Glutamatergic neuron (in vitro differentiated cells): ENCODE measurements at places on chromosomes 6 and 20.
A peak's percentile ranks its signal among the peaks of the same experiment; 100 is the strongest.

GRCh38 chr6:39231521-39232243 is 2.4 kb upstream of the KCNK5 start:
- DNase-seq = no peak

DNA sequence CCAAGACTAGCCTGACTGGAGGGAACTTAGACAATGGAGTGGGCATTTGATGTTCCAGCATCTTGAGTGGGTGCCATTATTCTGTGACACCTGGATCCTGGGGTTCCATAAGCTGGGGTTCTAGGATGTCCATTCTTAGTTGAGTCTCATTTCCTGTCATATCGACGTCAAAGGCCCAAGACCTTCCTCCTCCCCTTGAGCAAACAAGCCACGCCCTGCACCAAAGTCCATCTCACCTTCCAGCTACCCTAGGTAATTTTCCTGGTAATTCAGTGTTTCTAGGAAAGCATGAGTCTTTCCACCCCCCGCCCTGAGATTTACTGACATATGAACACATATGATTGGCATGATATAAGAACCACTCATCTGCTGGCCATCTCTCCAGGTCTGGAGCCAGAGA is at the start of gene TRIM40:
TRIM40 (plus strand) TSS at position 384 of the 400 bp plus-strand sequence. CDS start 897 bp downstream, outside the sequence.
- no peak for DNase-seq

DNA sequence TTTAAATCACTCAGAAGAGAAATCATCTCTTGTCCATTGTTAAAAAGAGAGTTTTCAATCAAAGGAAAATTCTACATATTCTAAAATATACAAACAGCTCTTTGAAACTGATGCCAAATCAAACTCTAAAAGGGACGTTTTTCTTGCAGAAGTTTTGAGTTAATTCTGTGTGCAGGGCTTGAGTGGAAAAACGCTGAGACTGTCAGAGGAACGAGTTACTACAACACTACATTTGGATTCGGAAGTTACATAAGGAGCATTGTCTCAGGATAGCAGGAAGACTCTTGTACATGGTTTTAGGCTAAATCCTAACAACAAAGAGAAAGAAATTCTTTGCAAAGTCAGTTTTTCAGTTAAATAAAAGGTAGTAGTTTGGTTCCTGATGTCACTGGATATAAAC is 155.7 kb upstream of the SUPT3H start:
- DNase-seq = no peak

DNA sequence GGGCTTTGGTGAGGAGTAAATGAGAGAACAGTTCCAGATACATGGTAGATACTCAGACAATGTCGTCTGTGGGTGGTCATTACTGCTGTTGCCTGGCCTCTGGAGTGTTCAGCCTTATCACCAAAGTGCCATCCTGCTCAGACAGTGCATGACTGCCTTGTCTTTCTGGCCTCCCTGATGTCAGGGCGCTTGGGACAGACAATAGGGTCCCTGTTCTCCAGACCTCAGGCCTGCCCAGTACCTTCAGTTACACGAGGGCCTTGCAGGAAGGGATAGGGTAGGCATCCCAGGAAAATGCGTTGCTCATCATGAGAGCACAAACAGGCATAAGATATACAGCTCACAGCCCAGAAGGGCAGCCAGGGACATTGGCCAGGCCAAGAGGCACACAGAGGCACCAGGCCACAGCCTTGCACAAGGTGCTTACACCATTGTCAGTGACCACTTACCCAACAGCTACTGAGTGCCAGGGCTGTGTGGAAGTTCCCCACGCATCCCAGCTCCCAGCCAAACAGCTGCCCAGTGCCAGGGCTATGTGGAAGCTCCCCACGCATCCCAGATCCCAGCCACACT is 27.4 kb downstream of the BPIFB1 start:
- DNase-seq = no peak

- DNase-seq = no peak
Observed at GRCh38 chr20:37238935-37239451, 22.6 kb downstream of the GHRH start.

DNA sequence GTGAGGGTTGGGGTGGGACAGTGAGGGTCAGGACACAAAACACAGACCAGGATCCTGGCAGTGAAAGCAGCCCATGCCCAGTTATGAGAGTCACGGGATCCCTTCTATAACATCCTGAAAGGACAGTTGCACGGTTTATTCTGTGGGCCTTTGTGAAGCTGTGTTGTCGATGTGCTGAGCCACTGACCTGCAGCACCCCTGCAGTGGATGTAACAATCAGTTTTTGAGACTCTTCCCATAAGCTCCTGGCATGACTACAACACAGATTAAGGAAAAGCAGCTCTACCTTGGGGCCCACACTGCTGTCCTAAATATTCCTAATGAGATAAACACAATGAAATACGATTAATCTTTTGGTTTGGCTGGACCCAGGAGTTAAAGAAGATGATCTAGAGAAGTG is 3.7 kb downstream of the PYGB start:
- no peak for DNase-seq

- no peak for DNase-seq
Observed at GRCh38 chr6:11277275-11278206, 45.1 kb upstream of the NEDD9 start.

DNA sequence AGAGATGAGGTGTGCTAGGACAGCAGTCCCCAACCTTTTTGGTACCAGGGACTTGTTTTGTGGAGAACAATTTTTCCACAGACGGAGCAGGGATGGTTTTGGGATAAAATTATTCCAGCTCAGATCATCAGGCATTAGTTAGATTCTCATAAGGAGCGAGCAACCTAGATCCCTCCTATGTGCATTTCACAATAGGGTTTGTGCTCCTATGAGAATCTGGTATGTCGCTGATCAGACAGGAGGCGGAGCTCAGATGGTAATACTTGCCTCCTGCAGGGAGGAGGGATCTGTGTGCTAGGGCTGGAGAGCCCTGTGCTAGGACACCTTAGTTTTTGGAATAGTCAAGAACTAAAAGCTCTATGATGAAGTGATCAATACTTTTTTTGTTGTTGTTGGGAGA is 2.5 kb downstream of the SMIM13 start:
- no peak for DNase-seq

- no peak for DNase-seq
Observed at GRCh38 chr6:158488065-158488464, 71.8 kb upstream of the TMEM181 start.

DNA sequence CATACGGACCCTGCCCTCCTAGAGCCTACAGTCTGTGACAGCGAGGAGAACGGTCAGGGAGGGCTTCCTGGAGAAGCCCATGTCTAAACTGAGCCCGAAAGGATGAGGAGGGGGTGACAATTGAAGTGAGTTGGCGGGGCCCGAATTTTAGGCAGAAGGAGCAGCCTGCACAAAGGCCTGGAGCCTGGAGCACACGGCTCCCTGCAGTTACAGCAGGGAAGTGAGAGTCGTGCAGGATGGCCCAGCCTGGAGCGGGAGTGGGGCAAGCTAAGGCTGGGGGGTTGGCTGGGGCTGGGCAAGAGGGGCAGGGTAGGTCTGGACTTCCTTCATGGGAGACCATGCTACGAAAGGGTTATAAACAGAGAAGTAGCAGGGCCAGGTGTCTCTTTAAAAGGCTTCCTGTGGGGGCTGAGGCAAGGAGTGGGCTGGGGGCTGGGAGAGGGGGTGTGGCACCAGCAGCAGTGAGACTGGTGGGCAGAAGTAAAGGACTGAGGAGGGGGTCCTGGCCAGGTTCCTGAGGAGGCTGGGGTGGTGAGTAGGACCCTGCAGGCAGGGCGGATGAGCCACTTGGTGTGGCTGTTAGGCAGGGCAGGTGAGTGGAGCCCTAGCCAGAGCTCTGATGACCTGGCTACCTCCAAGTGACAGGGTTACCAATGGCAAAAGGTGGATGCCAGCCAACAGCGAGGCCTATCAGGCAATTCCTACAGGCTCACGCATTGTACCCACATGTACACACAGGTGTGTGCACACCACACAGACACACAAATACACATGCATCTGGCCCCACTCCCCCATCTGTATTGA is 119.2 kb downstream of the MRPL14 start:
- no peak for DNase-seq

DNA sequence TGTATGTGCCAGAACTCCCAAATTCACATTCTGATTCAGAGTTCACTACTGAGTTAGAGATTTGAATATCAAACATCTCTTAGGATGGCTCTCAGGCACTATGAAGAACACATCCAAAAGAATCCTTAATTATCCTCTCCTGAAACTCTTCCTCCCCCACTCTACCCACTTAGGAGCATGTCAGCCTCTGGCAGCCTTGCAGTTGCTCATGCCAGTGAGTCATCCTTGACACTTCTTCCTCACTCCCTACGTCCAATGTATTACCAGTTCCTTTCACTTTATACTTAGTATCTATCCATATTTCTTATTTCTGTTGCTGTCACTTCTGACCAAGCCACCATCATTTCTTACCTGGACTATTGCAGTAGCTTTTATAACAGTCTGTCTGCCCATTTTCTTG is 192.0 kb upstream of the IMPG1 start:
- no peak for DNase-seq

GRCh38 chr6:107292715-107293271 is 166.6 kb downstream of the PDSS2 start:
- peak; percentile 18 for DNase-seq
